ENCODE measurements at places on chromosomes 2 and 18.

DNA sequence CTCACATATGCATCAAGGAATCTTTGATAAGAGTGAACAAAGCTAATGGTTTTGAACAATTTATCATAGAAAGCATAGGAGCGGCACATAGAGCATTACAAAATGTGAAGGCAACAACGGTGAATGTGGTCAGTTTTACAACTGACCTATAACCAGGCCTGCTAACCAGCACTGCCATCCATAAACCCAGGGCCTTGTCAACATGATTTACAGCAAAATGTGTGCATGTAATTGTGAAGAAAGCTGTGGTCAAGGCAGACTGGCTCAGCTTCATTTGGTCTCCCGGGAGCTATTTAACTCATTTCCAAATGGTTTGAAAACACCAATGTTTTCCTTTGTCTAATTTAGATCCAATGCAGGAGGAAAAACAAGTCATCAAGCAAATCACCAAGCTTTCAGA lies 119.8 kb downstream of the DHRS9 start:
- DNase-seq: peak; percentile 29

DNA sequence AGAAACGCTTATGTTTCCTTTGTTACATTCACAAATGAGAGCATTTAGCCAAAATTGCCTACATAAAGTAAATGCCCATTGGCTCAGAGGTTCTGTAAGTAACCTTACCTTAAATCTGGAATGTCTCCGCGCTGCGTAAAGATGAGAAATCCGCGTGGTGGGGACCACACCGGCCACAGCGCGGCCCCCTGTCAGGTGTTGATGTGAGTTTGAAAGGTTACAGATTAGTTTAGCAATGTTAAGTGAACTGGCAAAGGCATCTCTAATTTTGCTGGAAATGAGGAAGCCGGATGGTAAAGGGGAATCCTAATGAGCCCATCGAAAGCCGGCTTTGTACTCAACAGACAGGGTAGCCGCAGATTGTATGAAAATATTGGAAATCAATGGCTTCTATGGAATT lies 11.8 kb downstream of the SALL3 start:
- no peak for DNase-seq

- DNase-seq: no peak
Measured at GRCh38 chr2:230589497-230590015, 123.1 kb upstream of the CAB39 start.

DNA sequence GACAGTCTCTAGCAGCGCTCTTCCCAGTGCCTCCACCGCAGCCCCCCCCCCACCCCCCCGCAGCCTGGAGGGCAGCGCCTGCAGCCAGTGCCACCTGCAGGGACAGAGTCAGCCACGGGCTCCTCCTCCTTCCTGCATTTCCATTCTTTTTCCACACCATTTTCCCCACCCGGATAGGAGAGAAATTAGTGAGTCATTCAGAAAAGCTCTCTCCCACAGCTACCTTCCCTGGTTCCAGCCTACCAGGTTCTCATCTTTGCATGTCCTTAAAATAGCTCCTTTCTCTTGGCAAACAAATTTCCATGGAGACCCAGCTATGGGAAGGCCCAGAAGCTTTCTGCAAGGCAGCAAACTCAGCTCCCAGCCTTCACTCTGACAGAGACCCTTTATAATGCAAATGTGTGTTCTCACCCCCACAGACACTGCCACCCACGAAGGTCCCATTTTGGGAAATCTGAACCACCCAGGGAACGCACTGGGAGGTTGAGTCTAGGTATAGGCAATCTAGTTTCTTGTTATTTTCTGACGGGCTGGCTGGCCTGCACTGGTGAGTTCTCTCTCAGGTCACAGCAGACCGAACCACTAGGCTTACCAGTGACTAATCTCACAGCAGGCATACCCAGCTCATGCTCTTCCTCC lies 41.8 kb upstream of the ATG16L1 start:
- no peak for DNase-seq

DNA sequence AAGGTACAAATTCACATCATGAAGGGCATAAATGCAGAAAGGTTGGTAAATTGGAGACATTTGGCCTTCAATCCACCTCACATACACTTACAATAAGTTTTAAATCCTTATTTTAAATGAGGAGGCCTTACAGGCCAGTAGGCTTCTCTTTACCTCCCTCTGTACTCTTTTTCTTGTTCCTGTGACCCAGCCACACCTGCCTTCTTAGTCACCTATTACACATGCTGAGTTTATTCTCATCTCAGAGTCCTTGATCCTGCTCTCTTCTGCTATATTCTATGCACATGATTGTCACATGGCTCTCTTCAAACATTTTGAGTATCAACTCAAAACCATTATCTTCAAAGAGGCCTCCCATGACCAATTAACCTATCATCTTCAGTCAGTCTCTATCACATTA lies 491.5 kb downstream of the SATB2 start:
- no peak for DNase-seq

GRCh38 chr2:38261569-38262068 lies 115.5 kb downstream of the ATL2 start:
- no peak for DNase-seq

DNA sequence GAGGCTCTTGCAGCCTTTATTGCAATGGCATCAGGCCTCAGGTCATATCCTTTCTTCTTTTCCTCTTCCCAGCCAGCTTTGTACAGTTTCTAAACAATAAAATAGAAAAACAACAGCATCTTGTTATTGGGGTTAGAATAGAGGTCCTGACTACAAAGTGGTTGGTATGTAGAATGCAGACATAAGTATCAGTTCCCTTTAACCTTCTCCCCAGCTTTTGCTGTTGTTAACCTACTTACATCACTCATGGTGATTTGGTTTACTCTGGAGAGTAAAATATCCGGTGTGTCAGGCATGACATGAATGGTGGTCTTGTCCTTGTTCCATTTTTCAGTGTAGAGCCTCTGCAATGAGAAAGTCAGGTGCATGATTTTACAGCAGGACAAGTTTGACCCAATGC lies 69.8 kb downstream of the NEB start:
- DNase-seq: no peak

DNA sequence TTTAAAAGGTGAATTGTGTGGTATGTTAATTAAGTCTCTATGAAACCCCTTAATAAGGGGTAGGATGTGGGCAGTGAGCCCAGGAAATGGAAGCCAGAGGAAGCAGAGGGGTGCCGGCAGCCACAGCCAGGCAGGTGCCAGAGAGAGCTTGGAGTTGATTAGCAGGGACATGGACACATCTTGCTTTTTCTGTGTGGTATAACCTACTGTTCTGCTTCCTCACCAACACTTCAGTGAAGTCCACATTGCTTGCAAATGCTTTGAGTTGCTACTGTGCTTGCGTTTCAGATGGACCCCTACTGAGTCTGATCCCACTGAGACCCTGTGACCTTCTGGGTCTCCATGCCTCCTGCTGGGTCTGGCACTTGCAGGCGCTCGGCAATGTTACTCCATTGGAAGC lies 30.3 kb upstream of the ARHGEF4 start:
- no peak for DNase-seq

- no peak for DNase-seq
Measured at GRCh38 chr2:100948942-100949811, 52.9 kb upstream of the RPL31 start.

GRCh38 chr2:62354771-62355561 lies 151.0 kb downstream of the TMEM17 start:
- DNase-seq: no peak

DNA sequence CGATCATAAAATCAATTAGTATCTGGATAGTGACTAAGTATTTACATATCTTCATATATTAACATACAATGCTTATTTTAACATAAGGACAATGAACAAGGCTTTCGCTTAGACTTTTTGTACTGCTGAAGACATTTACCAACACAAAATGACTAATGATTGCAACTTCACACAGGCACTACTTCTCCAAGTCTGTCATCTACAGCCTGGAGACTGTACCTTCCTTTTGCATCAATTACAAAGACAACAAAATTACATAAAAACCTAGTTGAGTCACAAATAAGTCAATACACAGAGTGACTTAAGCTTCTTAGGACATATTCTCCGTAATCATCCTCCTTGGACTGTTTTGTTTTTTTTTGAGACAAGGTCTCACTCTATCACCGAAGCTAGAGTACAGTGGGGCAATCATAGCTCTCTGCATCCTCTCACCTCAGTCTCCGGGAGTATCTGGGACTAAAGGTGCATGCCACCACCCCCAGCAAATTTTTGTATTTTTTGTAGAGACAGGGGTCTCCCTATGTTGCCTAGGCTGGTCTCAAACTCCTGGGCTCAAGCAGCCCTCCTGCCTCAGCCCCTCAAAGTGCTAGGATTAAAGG lies 15.9 kb downstream of the PUM2 start:
- DNase-seq: no peak

GRCh38 chr2:212005085-212005671 lies 533.4 kb downstream of the ERBB4 start:
- peak; percentile 51 for DNase-seq

GRCh38 chr18:59009846-59010245 lies 129.8 kb upstream of the SEC11C start:
- DNase-seq: no peak

- DNase-seq: no peak
Measured at GRCh38 chr2:152167065-152167464, 8.5 kb downstream of the STAM2 start.

GRCh38 chr2:66535574-66536289 lies 100.8 kb downstream of the MEIS1 start:
- no peak for DNase-seq

DNA sequence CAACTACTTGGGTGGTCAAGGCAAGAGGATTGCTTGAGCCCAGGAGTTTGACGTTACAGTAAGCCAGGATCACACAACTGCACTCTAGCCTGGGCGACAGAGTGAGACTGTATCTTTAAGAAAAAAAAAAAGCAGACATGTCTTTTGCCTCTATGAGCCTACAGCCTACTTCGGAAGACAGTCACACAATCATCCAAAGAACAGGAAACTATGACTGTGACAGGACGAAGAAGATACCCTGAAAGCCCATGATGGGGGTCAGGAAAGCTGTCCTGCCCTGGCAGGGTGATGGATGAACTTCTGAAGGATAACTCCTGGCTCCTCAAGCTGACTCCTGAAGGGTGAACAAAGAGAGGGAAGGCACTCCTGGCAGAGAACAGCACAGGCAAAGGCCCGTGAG lies 251.7 kb upstream of the SIX2 start:
- DNase-seq: no peak

DNA sequence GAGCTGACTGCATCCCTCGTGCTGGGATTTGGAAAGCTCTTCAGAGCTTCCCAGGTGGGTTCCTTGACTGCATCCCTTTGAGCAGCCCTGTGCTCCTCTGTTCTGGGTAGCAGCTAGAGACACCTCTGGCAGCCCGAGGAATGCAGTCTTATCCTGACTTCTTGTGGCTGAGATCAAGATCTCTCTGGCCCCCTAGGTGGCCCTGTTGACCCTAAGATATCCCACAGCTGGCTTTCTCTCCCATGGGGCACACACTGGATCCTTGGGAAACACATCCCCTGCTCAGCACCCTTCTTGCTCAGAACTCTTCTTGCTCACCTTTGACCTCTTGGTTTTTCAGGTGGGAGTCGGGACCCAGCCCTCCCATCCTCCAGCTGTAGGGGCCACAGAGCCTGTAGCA lies 237.2 kb downstream of the TSN start:
- no peak for DNase-seq

DNA sequence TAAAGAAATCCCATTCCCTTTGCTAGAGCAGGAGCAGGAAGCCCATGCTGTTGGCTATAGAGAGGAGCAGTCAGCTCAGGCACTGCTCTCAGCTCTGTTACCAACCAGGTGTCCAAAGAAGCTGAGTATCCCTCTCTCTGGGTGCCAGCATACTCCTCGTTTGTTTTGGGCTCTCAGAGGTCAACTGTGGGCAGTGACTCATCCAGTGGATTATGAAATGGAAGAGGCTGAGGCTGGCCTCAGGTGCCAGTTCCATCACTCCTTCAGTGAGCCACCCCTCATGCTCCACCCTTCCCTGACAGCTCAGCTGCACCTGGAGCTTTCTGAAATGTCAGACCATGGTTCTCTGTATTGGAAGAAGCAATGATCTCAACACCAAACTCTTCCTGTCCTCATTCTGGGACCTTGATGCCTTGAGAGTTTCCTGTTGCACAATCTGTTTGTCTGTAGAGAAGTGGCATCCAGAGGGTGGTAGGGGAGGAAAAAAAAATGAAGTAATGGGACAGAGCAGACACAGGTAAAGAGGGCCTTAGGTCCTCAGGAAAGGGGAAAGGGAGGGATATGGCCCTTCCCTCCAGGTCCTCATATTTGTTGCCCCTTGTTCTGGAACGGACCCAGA lies 31.2 kb upstream of the EN1 start:
- no peak for DNase-seq

DNA sequence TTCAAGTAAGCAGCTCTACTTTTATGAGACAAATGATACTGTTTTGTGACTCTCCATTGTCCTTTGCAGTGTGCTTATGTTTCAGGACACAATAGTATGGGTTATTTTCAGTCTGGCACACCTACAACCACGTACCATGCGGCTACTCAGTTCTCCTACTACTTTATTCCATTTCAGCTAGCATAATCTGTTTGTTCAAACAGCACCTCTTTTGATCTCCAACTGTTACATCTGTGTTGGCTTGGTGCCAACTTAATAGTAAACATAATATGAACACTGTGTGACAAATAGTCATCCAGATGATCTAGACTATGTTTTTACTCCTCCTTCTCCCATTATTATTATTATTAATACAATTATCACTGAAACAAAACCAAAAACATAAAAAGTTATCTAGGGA lies 40.5 kb downstream of the MYO3B start:
- DNase-seq: no peak

DNA sequence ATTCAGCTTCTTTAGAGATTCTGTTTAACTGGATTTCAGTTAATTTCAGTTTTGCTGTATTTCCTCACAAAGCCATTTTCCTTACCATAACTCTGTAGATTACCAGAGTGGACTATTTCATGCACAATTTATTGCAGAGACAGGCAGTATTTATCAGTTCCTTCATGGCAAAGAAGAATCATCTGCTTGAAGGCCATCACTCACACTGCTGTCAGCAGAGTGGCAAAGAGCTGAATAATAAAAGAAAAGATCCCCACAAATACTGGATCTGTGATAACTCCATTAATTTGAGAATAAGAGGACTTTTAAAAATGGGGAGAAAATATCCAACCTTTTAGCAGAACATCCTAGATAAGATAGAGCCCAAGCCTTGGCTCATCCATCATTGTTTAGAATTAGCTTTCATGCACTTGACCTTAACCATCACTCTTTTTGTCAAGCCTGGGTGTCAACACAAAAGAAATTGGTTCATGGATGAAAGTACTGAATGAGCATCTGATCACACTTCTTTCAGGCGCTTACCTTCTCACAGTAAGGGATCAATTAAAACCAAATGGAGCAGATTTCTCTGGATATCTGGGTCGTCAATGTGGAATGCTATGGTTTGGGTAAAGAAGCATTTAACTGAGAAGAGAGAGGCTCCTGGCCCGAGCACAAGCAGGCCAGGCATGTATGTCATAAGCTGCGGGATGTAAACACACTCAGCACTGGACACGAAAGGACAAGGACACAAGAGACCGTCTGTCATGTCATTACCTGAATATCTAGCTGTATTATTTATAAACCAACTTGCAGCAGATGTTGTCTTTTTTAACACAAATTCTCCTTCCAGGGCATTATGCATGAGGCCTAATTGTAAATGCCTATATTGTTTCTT lies 376.2 kb downstream of the ZNF521 start:
- DNase-seq: no peak

- no peak for DNase-seq
Measured at GRCh38 chr18:2518473-2518872, 52.8 kb downstream of the METTL4 start.
